ENCODE measurements at places on chromosomes 4 and X. TPM values are rescaled to one million over a fixed set of nuclear protein-coding genes. Genes with fewer than 3 reads are reported as not detected.

NAP1L5 gene
- 7.5 TPM for total RNA-seq

ITM2A gene
- total RNA-seq = 21.8 TPM

RTL5 gene
- 2.7 TPM for total RNA-seq

ZCCHC13 gene
- not detected for total RNA-seq

ABCG2 gene
- 2.8 TPM for total RNA-seq

Data from sigmoid colon (tissue), 7 donors.